ENCODE measurements at places on chromosomes 6 and 20.

- no peak for DNase-seq
Observed at GRCh38 chr20:19750101-19750606, 7.9 kb upstream of the RIN2 start.

DNA sequence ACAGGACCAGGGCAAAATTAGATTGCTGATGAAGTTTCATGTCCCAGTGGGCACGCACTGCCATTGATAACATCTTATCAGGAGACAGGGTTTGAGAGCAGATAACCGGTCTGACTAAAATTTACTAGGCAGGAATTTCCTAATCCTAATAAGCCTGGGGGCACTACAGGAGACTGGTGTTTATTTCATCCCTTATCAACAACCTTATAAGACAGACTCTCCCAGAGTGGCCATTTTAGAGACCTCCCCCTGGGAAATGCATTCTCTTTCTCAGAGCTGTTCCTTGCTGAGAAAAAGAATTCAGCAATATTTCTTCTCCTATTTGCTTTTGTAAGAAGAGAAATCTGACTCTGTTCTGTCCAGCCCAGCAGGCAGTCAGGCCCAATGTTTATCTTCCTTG is 423.4 kb upstream of the IMPG1 start:
- no peak for DNase-seq

GRCh38 chr6:10000551-10000950 is 414.3 kb downstream of the TFAP2A start:
- no peak for DNase-seq

GRCh38 chr6:65803186-65803585 is 96.2 kb upstream of the EYS start:
- no peak for DNase-seq

- no peak for DNase-seq
Observed at GRCh38 chr6:134003542-134003951, 48.9 kb downstream of the SLC2A12 start.

- DNase-seq: no peak
Observed at GRCh38 chr6:42505385-42505718, 53.6 kb upstream of the TRERF1 start.

- DNase-seq: no peak
Observed at GRCh38 chr6:109336221-109336961, 45.9 kb downstream of the CD164 start.

DNA sequence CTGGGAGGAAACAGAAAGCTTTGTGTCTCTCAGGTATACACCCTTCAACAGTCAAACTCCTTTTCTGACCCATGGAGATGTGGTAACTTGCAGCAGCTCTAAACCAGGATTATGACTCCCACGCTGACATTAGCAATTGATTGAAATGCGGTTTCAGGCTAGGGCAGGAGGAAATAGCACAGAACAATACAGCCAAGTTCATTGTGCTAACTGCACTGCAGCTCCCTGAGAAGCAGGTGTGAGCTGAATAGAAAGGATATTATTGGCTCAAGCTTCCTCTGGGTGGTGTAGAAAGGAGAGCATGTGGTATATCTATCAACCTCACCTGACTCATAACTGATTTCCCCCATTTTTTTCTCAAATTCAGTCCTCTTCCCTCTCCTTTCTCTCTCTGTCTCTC is 612.3 kb upstream of the BTBD3 start:
- no peak for DNase-seq

DNA sequence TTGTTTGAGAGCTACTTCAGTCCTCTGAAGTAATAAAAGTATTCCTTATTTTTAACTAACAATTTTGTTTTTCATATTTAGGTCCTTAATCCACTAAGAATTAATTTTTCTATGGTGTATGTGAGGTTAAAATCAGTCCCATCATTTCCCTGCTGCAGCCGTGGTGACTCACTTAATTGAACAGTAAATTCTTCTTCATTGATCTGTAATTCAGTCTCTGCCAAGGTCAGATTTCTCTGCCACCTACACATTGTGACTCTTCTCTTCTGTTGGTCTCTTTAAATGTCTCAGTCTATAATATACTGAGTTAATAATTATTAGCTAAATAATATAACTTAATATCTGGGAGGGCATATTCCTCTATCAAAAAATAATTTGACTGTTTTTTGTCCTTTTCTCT is 262.3 kb downstream of the UTRN start:
- no peak for DNase-seq

GRCh38 chr6:29974901-29975560 is 32.7 kb downstream of the HLA-A start:
- DNase-seq: no peak

- DNase-seq: no peak
Observed at GRCh38 chr20:41055679-41056078, 27.1 kb downstream of the TOP1 start.

DNA sequence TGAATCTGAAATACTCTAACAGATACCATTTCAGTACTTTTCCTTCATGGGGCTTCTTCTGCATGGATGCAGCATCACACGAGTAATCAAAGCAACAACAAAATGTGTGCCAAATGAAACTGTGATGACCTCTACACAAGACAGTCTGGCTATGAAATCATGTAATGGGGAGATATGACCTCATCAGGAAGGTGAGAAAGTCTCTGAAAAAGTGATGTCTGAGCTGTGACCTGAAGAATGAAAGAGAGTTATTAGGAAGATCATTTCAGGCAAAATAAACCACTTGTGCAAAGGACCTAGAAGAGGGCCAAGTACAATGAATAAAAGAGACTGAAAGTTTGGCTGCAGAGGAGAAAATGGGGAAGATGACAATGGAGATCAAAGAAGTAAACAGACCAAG is 182.8 kb downstream of the PTPRK start:
- no peak for DNase-seq
